ENCODE measurements at places on chromosomes 6 and 20.
A peak's percentile ranks its signal among the peaks of the same experiment; 100 is the strongest.

DNA sequence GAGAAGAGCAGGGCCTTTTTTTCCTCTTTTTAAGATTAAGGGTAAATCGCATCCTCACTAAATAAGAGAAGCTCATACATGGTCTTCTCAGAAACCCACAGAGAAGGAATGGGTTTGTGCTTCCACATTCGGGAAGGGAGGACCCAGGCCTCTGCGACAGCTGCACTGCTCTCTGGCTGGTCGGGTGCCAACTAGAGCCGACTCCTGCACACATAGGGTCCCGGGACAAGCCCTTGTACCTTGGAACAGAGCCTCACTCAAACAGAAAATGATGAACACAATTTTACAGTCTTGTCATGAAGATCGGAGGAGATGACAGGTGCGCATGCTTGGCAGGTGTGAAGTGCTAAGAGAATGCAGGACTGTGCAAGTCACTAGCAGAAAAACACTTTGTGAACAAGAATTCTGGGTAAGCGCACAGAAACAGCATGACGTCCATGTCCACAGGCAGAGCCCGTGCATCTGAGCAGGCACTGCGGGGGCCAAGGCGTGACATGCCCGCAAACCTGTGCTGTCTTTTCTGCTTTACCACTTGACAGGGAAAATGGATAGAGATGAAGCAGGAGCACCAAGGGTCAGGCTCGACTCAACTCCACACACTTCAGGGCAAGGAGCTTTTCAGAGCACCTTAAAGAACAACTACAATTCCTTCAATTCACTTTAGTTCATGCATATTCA, 101.0 kb upstream of the MPC1 start:
- no peak for DNase-seq

- no peak for DNase-seq
These were observed 5.9 kb downstream of the ULBP1 start for GRCh38 chr6:149969635-149970034.

GRCh38 chr6:42702200-42702599, 20.2 kb downstream of the PRPH2 start:
- peak; percentile 51 for DNase-seq

DNA sequence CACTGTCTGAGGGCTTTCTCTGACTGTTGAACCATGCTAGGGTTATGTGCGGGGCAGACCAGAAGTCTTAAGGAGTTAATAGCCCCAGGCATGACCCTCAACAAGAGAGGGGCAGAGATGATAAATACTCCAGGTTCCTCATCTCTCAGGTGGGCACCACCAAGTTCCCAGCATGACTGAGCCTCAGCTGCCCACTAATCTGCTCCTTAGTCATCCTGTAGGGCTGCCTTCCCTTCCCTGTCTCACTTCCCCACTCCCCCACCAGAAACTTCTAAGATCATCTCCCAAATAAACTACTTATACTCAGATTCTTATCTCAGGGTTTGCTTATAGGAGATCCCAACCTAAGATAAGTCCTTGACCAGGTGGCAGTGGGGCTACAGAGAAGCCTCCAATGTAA, 137.2 kb upstream of the PRND start:
- DNase-seq, result no peak

DNA sequence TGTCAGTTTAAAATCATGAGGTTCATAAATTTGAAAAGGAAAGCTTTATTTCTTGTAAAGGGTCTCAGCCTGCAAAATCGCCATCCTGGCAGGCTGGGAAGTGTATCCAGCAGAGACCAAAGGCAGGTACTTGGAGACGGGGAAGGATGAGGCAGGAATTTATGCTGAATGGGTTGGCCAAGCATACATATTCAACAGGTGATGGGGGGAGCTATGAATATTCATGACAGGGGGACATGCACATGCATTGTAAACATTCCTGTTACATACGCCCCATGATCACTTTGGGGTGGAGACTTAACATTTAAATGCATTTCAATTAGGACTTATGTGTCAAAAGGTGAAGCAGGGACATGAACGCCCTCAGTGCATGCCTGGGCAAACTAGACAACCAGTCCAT, 9.8 kb upstream of the SLC22A1 start:
- no peak for DNase-seq

DNA sequence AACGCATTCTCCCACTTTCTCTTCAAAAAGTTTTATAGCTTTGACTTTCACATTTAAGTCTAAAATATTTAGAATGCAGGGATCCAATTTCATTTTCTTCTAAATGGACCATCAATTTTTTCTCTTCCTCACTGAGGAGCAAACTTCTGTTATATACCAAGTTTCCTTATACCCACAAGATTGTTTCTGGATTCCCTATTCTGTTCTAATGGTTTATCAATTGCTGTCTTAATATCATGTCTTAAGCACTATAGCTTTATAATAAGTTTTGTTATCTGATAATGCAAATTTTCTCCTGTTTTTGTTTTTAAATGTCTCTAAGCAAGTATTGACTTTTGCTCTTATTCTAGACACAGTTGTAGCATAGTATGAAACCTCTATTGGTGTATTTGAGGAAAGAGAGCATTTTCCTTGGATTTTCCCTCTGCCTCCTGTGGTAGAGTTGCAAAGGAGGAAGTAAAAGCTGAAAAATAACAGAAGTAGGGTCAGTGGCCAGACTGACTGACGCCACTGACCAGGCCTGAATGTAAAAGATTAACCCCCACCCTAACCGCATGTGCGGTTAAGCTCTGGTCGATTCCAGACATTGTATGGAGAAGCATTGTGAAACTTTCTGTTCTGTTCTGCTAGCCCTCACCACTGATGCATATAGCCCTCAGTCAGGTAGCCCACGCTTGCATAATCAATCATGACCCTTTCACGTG, 40.3 kb downstream of the GPX5 start:
- no peak for DNase-seq

DNA sequence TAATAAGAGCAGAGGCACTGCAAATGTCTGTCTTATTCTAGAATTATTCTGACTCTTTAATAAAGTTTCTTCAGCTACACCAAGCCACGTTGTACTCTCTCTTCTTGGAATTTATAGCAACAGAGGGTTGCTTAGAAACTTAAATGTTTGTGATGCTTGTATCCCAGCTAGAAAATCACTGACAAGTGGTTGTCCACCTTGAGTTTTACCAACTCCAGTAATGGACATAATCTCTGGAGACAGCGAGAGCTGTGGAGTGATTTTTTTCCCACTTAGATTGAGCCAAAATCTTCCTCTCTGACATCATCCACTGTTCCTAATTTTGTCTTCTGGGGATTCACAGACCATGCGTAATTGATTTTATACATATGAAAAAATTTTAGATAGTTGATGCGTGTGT, 8.0 kb downstream of the ECT2L start:
- DNase-seq, result no peak

- peak; percentile 92 for DNase-seq
These were observed 14.2 kb downstream of the TRAF3IP2 start for GRCh38 chr6:111591370-111591900.

DNA sequence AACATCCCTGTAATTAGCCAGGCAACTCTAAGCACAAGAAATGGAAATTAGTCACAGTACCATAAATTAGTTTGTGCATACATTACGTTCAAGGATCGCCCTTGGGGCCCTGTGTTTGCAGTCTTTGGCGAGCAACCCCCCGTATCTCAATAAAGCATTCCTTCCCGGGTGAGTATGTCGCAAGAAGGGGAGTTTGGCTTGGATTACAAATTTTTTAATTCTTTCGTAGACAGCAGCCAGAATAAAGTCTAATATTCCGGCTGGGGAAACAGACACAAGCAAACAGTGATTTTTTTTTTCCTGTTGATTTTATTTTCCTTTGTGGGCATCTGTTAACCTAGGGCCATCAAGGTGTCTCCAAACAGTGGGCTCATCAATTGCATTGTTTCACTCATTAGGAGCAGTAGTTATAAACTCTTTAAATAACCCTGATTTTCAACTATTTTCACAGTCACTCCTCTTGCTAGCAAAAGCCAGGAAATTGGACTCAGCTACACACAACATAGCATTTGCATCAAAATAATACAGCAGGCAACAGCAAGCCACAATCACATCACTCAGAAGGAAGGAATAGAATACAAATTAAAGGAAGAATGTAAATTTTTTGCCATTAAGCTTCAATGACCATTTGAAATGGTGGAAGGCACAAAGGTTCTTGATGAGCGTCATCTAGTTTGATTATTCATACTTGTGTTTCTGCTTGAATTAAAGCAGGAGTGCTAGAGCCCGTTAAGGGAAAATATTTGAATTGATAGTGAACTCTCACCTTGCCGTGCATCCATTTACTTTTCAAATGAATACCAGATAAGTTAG, 85.3 kb downstream of the LINC00237 start:
- no peak for DNase-seq

GRCh38 chr20:50975701-50976330, 17.2 kb downstream of the MOCS3 start:
- no peak for DNase-seq

DNA sequence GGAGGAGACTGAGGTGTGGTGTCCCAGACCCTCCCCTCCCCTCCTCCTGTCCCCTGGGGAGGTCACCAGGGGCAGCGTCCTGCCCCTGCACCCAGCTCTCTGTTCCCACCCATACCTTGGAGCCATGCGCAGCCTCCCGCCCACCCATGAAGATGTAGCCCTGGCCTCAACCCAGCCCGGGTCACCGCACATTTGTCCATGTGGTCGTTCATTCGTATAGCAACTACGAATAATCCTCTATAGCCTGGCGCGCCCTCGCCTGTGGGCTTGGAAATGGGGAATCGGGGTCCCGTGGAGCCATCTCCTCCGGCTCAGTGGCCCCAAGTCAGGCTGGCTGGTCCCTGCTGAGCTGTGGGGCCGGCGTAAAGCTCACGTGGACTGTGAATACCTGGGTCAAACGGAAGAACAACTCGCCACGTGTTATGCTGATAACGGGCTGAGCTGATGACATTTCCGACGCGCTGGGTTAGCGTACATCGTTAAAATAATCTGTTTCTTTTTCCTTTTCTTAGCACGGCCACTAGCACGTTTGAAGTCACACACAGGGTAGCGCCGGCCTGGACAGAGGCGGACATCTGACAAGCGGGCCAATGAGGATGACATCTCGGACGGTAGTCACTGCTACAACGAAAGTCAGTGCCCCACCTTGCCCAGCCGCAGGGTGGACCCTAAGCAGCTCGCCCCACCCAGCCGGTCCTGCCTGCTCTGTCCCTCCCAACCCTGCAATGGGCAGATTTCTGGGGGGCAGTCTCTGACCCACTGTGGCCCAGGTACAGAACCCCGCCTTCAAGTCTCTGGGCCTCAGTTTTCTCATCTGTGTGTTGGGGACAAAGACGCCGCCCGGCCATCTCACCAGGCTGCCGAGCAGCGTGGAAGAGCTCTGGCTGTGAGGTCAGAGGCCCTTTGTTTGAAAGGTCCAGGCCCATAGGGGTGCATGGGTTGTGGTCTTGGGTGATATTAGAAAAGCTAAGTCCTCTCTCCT, 19.8 kb upstream of the RBBP8NL start:
- DNase-seq, result no peak

DNA sequence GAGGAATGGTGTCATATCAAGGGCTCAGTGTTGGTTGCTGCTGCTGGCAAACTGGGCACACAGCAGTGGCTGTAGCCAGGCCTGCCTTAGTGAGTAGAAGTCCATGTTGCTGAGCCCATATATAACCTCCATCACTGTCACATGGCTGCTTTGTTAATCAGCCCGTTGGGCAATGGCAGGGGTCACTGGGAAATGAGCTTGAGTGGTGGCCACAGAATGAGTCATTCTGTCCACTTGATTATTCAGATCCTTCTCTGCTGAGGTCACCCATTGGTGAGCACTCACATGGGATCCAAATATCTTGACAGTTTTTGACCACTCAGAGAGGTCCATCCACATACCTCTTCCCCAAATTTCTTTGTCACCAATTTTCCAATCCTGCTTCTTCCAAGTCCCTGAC, 898.9 kb upstream of the EYS start:
- DNase-seq, result peak; percentile 31

- no peak for DNase-seq
These were observed 15.4 kb upstream of the KHDC1L start for GRCh38 chr6:73240730-73241129.

DNA sequence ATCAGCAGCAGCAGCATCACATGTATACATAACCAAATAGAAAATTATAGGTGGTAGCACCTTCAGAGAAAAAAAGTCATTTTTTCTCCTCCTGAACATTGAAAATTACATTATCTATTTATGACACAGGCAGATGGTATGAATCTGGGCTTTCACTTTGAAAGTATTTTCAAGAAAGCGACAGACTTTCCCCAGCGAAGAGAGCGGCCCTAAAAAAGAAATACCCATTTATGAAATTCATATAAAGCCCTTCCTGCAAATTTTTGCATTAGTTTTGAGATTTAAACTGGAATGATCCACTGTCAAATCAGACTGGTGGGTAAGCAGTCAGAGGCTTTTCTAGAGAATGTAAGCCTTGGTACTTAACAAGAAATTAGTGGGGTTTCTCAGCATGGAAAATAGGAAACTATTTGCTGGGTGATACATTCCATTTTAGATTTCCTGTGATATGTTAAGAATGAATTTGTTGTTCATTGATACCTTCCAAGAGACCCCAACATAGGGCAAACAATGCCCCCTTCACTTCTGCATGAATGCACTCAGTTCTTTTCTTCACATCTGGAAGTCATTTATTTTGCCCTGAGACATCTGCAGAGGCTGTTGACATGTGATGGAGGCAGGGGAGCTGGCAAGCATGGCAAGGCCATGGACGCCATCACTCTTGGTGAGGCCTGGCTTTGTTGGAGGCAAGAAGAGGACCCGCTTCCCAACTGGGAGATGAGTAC, 147.0 kb downstream of the LINC00237 start:
- no peak for DNase-seq

DNA sequence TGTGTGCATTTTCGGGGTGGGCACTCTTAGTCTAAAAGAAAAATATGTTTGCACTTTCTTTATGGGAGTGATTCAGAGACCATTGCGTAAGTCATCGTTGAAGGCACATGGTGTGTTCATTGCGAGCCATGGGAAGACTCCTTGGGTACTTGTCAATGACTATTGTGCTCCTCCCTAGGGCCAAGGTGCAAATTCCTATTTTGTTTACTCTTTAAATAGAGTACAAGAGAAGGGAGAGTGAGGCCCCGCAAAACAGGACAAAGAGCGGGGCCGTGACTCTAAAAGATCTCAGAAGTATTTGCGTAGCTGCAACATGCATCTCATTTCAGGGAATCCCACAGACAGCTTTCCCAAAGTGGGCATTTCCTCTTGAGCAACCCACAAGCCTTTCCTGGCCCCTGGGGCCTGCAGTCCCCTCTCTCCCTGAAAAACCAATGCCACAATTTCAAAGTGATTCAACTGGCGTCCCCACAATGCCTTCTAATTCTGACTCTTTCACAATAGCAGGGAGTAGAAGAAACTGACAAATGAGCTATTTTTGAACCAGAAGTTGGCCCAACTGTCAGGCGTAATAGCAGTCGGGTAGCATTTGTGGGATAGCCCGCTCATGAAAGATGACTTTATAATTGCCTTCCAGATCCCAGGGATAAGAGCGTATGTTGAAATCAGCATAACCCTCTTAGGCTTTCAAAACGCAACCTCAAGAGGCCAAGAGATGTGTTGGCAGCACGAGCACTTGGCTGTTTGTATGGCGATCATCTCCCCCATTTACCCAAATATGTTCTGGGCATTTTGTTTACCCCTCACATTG, 277.9 kb upstream of the BMP2 start:
- DNase-seq, result no peak

- DNase-seq, result no peak
These were observed 83.7 kb downstream of the YTHDF1 start for GRCh38 chr20:63132131-63132714.

GRCh38 chr6:20058121-20058905, 154.0 kb downstream of the MBOAT1 start:
- no peak for DNase-seq

GRCh38 chr6:157538168-157538567, 157.2 kb downstream of the ZDHHC14 start:
- DNase-seq, result no peak

GRCh38 chr6:113695516-113695915, 161.6 kb upstream of the MARCKS start:
- no peak for DNase-seq

Measured in non-pigmented ciliary epithelial cell (primary cell).